Liver (tissue), 10 donors: ENCODE measurements at places on chromosomes 7 and 10.
A peak's percentile ranks its signal among the peaks of the same experiment; 100 is the strongest.

DNA sequence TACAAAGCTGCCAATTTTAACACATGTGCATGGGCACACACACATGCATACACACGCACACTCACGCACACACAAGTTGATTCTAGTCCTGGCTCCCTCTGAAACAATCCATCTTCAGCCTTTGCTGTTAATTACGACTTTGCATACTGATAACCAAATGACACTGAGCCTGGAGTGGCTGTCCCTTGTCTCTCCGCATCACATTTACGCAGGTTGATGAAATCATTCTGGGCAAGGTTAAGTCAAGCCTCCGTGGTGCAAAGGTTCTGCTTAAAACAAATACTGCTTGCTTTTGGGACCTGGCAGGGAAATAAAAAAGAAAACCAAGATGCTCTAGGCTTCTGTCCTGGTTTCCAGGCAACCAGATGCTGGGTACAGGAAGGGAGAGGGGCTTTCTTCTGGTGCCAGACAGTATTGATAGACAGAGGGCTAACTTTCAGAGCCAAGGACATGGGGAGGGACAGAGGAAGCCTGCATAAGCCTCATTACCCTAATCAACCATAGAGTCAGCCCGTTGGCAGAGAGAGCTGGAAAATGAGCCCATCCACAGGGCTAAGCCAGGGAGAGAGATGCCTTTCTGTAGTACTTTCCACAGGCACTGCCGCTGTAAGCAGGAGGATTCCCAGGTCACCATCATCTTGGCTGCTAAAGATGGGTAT is 233.0 kb downstream of the WDR11 start:
- DNase-seq = no peak

DNA sequence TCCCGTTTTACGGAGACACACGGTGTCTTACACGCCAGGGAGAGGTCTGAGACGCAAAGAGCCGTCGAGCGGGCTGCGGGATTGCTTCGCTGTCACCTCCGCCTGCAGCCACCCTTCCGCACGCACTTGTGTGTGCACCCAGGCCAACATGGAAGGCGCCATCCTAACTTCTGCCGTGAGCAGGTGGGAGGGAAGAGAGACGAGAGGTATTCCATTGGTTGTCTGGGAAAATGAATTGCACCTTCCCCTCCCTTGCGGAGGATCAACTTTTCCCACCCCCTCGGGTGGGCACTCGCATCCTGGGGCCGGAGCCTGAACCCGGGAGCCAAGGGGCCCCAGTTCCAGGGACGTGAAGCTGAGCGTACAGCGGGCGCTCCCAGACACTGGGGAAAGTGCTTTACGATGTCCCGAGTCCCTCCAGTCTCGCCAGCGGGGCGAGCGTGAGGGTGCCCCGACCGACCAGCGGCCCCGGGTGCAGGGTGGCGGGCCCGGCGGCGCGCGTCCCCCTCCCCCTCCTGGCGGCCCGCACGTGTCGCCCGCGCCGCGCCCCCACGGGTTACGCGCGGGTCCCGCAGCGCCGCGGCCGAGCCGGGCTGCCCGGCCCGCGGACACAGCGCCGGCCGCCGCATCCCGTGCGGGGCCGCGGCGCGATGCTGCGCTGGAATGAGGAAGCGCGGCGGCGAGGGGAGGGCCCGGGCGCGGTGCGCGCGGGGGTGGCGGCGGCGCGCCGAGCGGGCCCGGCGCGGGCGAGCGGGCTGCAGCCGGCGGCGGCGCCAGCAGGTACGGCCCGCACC is 984 bp upstream of the IKZF1 start:
- DNase-seq = no peak

DNA sequence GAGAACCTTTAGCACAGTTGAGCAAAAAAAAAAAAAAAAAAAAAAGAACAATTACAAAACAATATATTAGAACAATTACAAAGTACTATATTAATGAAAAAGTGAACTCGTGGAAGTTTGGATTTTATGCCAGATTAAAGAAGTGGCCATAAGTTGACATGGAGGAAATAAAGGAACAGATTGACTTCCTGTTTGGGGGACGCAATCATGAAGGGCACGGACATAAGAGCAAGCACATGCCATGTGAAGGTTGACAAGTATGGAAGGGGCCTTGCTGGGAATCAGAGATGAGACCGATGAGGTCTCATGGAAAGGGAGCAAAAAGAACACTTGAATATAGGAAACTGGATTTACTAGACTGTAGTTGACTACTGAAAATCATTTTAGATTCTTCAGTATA is 61.7 kb downstream of the ICA1 start:
- DNase-seq = no peak

DNA sequence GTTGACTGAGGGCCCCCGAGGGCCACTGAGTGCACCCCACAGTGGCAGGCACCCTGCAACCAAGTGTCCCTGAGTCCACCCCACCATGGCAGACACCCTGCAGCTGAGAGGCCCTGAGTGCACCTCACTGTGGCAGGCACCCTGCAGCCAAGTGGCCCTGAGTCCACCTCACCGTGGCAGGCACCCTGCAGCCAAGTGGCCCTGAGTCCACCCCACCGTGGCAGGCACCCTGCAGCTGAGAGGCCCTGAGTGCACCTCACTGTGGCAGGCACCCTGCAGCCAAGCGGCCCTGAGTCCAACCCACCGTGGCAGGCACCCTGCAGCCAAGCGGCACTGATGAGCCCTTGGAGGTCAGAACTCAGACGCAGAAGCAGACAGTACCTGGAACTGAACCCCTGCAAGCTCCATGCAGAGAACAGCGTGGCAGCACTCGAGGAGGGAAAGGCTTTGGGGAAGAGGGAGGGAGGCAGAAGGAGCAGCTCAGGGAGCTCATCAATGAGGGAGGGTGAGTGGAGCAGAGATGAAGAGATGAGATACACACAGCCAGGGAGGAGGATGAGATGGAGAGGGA is 156.5 kb downstream of the WDR37 start:
- DNase-seq = no peak

DNA sequence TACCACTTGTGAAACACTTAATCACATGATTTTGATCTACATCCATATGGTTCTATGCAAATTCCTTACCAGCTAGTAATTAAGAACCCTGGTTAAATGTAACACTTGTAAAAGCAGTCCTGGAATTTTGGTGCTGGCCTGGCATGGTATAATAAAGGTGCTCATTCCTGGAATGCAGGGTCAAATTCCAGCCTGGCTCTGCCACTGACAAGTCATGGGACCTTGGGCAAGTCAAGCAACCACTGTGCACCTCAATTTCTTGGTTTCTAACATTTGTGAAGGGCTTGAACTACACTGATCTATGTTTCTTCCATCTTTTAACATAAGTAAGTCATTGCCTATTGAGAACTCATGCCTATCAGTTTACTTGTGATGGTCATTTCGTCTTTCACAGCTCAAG is 91.9 kb upstream of the PIK3CG start:
- DNase-seq = no peak

DNA sequence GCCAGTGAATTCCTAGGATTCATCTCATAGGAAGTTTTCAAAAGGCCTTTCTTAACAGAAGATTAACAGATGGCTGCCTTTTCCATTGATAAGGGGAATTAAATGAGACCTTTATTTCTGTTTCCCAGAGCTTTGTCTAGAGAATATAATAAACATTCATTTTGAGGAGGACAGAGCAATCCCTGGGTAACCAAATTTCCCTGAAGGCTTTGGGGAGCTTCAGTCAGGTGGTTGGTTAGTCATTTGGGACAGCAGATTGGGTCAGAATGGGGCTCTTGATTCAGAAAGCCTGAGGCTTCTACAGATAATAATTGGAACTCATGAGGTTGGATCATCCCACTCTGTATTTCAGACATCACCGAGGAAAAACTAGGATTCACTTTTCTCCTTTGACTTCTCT is 21.8 kb downstream of the MXI1 start:
- no peak for DNase-seq

DNA sequence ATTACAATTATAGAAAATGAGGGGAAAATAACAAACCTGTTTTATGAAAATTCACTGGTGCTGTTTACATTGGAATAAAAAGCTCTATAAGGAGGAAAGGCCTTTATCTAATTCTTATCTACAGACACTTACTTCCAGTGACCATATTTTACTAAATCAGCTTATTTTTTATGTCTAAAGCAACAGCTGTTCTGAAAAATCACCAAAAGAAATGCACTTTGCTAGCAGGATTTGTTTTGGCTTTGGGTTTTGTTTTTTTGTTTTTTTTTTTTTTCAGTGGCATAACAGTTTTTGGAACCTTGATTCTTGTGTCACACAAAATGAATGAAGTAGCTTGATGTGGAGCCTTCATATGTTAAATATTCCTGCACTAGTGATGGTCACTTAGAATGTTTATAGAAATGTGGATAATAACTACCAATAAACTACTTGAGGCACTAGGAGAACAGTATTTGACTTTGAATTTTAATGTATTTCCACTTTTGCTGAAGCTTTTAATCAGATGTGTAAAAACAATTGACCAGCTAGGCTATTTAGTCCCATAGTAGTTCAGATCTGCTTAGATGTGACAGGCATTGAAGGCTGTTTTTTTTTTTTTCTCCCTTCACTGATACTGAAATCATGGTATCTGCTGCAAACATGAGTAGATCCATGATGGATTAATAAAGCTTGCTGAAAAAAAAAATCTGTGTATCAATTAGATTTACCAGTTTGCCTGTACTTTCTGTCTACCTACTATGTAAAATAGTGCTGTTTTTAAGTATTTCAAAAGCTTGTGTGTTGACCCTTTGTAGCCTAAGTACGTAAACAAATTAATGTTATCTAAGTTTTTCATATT is 2.8 kb downstream of the ARL4A start:
- no peak for DNase-seq

- no peak for DNase-seq
Measured at GRCh38 chr7:2659556-2660358, 28.0 kb downstream of the TTYH3 start.

GRCh38 chr10:24128066-24128730 is 80.7 kb upstream of the KIAA1217 start:
- no peak for DNase-seq

GRCh38 chr7:156127166-156128134 is 315.2 kb upstream of the SHH start:
- no peak for DNase-seq

DNA sequence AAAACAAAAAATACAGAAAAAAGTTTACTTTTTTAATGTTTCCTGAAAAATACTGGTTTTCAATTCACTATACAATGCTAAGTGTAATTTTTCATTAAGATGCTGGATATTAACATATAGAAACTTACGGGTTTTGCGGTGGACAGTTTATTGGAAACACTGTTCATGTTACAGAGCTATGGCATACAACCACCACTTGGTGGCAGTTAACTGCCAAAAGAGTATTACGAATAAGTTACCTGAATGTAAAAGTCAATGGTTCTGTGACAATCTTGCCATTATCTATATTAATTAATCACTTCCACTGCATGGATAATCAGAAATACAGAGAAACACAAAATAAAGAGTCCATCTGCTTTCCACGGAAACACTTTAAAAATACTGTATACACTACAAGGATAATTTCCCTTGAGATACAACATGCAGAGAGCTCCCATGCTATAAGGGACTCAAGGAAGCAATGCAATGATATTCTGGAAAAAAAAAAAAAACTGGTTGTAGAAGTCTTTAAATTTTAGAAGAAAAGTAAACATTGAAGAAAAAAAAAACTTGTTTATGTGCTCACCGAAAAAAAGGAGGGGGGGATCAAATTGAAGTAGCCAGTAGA is 97.0 kb downstream of the TPK1 start:
- no peak for DNase-seq

- peak; percentile 29 for DNase-seq
Measured at GRCh38 chr7:64869912-64870562, 33.0 kb upstream of the ZNF273 start.

GRCh38 chr10:130359711-130360110 is 223.5 kb downstream of the GLRX3 start:
- no peak for DNase-seq
